Aorta (tissue), 5 donors: ENCODE measurements at places on chromosomes 6 and 20.

GRCh38 chr20:33648396-33649004 lies 13.6 kb upstream of the C20orf144 start:
- DNase-seq = no peak

DNA sequence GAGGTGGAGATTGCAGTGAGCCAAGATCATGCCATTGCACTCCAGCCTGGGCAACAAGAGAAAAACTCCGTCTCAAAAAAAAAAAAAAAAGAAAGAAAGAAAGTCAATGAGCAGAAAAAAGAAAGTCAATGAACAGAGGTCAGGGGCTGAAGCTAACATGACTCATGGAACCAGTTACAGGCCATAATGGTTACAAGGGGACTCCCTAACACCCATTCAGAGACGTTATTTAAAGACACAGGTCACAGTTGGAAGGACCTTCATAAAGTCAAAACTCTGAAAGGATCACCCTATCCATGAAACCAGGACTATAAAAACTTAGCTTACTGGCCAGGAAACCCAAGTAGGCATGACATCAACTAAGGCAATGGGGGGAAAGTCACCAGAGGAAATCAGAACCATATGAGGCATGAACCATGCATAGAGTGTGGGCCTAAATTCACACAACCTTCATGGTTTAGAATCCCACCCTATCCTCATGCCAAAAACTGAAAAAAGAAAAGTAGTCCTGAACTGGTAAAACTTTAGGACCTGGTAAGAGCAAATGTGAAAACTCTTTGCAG lies 18.2 kb downstream of the FBXL4 start:
- DNase-seq = no peak

DNA sequence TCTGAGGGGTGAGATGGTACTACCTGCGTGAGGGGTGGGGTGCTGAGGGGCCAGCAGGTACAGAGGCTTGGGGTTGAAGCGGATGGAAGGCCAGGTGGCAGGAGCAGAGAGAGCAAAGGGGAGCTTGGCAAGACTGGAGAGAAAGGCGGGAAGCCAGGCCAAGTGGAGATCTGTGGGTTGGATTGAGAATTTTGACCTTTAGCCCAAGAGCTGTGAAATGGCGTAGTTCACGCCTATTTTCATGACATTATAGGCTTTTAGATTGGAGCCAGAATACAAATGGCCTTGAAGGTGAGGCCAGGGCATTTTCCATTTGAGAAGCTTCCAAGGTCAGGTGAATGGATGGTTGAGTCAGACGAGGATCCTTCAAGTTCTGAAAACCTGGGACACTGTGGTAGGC lies 2.5 kb downstream of the ATRN start:
- no peak for DNase-seq

- DNase-seq = no peak
Observed at GRCh38 chr20:1737134-1737533, 79.6 kb upstream of the SIRPG start.

GRCh38 chr6:82118150-82118562 lies 129.4 kb downstream of the IBTK start:
- DNase-seq = no peak

- DNase-seq = no peak
Observed at GRCh38 chr6:167422934-167423333, 98.0 kb downstream of the TTLL2 start.
